Suprapubic skin (tissue), 4 donors: ENCODE measurements at places on chromosomes 11 and 22.
A peak's percentile ranks its signal among the peaks of the same experiment; 100 is the strongest.

DNA sequence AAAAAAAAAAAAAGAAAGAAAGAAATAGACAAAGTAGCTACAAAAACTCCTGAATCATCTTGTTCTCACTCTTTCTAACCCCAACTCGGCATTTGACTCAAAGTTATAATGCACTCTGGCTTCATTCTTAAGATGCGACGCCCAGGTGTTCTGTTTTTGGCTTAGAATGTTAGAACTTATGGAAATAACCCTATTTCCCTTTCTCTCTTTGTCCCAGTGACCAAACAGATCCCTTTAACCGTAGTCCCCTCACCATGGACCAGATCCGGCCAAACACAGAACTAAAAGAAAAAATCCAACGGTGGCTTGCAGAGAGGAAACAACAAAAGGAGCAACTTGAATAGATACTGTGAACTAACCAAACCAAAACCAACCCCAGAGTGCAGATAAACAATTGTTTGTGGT, 5.3 kb upstream of the ATP5MG start:
- no peaks in the 10 kb centered on the region for H3K27me3 ChIP-seq
- H3K4me1 ChIP-seq = peaks cover 7% of the 10 kb centered on the region
- no peak overlapping the region for H3K27ac ChIP-seq
- no peak overlapping the region for H3K4me3 ChIP-seq
- DNase-seq = no peak
- H3K36me3 ChIP-seq = peaks cover 72% of the 10 kb centered on the region

- no peaks in the 10 kb centered on the region for H3K27me3 ChIP-seq
- H3K4me1 ChIP-seq = peaks cover 39% of the 10 kb centered on the region
- DNase-seq = no peak
- H3K36me3 ChIP-seq = no peaks in the 10 kb centered on the region
These were observed 6.3 kb downstream of the ARHGEF17 start for GRCh38 chr11:73314117-73314961.

- peaks cover 43% of the 10 kb centered on the region for H3K36me3 ChIP-seq
- DNase-seq = no peak
- H3K4me1 ChIP-seq = peaks cover under 1% of the 10 kb centered on the region
- H3K27me3 ChIP-seq = no peaks in the 10 kb centered on the region
These were observed 70.1 kb upstream of the PHOX2A start for GRCh38 chr11:72313912-72314598.

- no peaks in the 10 kb centered on the region for H3K27me3 ChIP-seq
- no peaks in the 10 kb centered on the region for H3K36me3 ChIP-seq
- H3K4me1 ChIP-seq = no peaks in the 10 kb centered on the region
These were observed 315.3 kb upstream of the LUZP2 start for GRCh38 chr11:24181395-24182047.

GRCh38 chr11:554428-555226, 5.9 kb downstream of the LMNTD2 start:
- H3K4me1 ChIP-seq = peaks cover 26% of the 10 kb centered on the region
- H3K27me3 ChIP-seq = peaks cover 54% of the 10 kb centered on the region
- no peaks in the 10 kb centered on the region for H3K36me3 ChIP-seq
- peak overlapping the region; percentile 49 for H3K4me3 ChIP-seq
- no peak for DNase-seq
- H3K27ac ChIP-seq = no peak overlapping the region

GRCh38 chr11:20089796-20090653, 70.2 kb downstream of the DBX1 start:
- no peaks in the 10 kb centered on the region for H3K4me1 ChIP-seq
- H3K36me3 ChIP-seq = peaks cover 53% of the 10 kb centered on the region
- no peak overlapping the region for H3K4me3 ChIP-seq

- no peaks in the 10 kb centered on the region for H3K27me3 ChIP-seq
- no peak overlapping the region for H3K4me3 ChIP-seq
- H3K4me1 ChIP-seq = no peaks in the 10 kb centered on the region
These were observed 877.6 kb upstream of the CHORDC1 start for GRCh38 chr11:91100427-91100826.

DNA sequence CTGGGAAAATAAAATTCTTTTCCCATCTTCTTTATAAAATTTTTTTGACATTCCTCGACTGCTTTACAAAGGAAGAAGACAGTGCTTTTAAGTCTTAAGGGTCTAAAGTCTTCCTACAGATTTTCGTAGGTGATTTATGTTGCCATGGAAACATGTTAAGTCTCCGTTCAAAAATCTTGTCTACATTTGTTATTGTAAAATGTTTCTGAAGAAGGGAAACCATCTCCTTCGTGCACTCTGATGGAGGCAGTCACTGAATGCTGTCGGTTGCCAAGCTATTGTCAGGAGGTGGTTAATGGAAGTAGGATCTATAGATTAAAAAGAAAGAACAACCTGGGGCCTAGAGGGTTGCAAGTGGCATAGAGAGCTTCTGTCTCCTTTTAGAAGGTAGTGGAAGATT, 52.6 kb downstream of the MAP6 start:
- H3K4me3 ChIP-seq = no peak overlapping the region
- H3K27ac ChIP-seq = no peak overlapping the region
- H3K36me3 ChIP-seq = no peaks in the 10 kb centered on the region
- no peaks in the 10 kb centered on the region for H3K27me3 ChIP-seq
- no peaks in the 10 kb centered on the region for H3K4me1 ChIP-seq
- no peak for DNase-seq

DNA sequence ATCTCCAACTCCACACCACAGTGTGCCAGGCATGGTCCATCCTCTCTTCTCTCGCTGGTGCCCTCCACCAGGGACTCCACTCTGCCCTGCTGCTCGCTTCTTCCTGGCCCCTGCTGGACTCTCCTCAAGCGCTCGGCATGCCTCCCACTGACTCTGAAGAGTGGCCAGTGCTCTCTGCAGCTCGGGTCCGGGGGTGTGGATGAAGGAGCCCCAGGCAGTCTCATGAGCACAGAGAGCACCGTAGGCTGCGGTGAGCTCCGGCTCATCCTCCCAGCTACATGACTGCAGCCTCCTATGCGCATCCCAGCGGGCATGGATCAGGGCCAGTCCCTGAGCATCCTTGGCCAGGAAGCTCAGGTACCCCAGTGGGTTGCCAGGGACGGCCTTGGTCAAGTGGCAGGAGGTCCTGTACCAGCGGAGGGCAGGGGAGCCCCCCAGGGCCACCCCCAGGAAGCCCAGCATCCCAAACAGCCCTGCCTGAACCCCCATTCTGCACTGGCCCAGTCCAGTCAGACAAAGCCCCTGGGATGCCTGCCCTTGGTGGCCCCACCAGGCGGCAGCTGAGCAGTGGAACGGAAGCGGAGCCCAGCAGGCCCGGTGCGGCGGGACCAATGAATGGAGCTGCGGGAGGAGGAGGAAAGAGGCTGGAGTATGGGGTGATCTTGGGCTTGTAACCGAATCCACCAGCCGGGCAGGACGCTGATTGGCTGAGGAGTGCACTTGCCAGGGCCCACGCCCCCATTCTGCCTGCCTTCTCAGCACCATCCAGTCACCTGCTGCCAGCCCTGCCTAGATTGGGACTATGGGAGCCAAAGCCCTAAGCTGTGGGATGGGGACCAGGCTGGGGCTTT, at the start of gene PLA2G3:
Gene PLA2G3, minus strand, starts transcription at position 643 of the 851 bp plus-strand sequence. Its CDS starts 154 bp downstream, at position 489.
- H3K27ac ChIP-seq = no peak within 1 kb of the TSS
- no peaks in the 10 kb centered on the region for H3K36me3 ChIP-seq
- H3K27me3 ChIP-seq = peaks cover 18% of the 10 kb centered on the region
- H3K4me1 ChIP-seq = peaks cover 34% of the 10 kb centered on the region
- H3K4me3 ChIP-seq = no peak within 1 kb of the TSS

DNA sequence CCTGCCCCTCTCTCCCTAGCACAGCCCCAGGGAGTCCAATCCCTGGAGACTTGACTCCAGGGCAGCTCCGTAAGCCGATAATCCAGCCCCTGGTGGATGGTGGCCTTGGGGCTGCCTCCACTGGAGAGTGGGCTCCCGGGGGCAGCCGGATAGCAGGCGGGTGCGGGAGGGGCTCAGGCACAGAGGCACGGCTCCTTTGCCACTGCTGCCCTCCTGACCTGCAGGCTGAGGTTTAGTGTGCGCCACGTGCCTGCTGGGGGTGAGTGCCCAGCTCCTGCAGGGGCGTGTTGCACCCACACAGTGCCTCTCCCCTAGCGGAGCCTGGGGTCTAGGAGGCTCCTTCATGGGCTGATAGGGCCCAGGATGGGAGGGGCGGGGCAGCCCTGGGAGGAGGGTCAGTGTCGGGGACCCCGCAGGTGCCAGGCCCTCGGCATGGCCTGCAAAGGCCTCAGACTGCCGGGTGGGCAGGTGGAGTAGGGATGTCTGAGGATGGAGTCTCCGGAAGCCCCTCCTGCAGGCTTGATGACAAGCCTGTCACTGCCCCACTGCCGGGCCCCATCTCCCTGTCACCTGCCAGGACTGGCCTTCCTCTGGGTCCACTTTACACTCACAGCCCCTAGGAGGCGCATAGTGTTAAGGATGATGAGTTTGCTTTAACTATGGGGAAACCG, 5.6 kb downstream of the DUSP8 start:
- DNase-seq = no peak
- H3K36me3 ChIP-seq = peaks cover 3% of the 10 kb centered on the region

DNA sequence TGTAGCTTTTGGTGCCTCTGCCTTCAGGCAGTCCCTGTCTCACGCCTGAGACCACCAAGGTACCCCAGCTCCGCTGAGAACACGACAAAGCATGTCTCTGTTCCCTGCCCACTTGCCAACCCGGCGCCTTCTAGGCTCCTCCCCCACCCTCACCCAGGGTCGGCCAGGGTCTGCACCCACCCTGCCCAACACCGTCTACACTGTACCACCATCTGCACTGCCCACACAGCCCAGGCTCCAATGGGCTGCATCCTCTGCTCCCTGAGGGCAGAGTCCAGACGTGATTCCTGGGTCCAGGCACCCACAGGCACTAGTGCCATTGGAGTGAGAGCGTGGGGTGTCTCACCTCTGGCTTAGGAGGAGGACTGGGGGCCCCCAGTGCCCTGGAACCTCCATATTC, 22.8 kb upstream of the ACR start:
- H3K27ac ChIP-seq = no peak overlapping the region
- H3K4me3 ChIP-seq = no peak overlapping the region
- H3K27me3 ChIP-seq = peaks cover 11% of the 10 kb centered on the region
- peaks cover 23% of the 10 kb centered on the region for H3K4me1 ChIP-seq

GRCh38 chr11:115049796-115050195, 371.5 kb downstream of the NXPE2 start:
- no peaks in the 10 kb centered on the region for H3K36me3 ChIP-seq
- no peak overlapping the region for H3K4me3 ChIP-seq
- no peaks in the 10 kb centered on the region for H3K4me1 ChIP-seq

- peaks cover 14% of the 10 kb centered on the region for H3K27me3 ChIP-seq
- no peak overlapping the region for H3K4me3 ChIP-seq
- peaks cover 16% of the 10 kb centered on the region for H3K4me1 ChIP-seq
- no peak overlapping the region for H3K27ac ChIP-seq
These were observed 222.5 kb downstream of the MN1 start for GRCh38 chr22:27578937-27579617.

DNA sequence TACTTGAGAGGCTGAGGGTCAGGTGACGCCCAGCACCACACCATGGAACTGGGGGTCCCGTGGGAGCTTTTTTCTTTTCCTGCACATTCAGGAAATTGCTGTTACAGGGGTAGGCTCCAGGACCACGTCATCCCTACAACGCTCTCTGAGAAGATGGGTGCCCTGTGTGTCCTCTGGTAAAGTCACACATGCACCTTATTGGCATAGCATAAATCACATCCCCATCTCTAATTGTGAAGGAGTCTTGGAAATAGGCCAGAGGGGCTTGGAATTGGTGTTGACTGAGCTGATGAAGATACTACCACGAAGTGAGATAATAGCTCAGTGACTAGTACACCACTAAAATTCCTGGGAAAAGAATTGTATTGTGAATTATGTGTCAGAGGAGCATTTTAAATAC, 57.6 kb downstream of the TNRC6B start:
- no peak overlapping the region for H3K27ac ChIP-seq
- no peaks in the 10 kb centered on the region for H3K27me3 ChIP-seq
- peaks cover 33% of the 10 kb centered on the region for H3K4me1 ChIP-seq
- DNase-seq = no peak

DNA sequence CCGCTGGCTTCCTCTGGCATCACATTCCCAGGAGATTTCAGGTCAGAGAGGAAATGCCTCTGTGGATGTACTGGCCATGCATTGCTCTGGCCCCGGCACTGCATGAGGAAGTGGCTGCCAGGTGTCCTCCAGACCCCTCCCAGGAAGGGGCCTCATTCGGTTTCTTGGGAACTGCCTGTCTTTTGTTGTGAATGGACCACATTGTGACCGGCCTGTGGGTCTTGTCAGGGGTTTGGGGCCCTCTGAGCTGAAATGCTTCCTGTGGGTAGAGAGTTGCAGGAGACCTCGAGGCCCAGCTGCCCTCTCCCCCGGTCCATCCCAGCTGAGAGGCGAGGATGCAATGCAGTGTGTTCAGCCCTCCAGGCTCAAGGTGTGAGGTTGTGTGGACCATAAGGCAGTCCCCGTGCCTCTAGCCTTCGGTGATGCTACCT, 18.8 kb upstream of the ST3GAL4 start:
- no peaks in the 10 kb centered on the region for H3K27me3 ChIP-seq
- peaks cover 28% of the 10 kb centered on the region for H3K36me3 ChIP-seq
- H3K4me3 ChIP-seq = no peak overlapping the region
- DNase-seq = peak; percentile 56
- peaks cover 33% of the 10 kb centered on the region for H3K4me1 ChIP-seq
- H3K27ac ChIP-seq = no peak overlapping the region

DNA sequence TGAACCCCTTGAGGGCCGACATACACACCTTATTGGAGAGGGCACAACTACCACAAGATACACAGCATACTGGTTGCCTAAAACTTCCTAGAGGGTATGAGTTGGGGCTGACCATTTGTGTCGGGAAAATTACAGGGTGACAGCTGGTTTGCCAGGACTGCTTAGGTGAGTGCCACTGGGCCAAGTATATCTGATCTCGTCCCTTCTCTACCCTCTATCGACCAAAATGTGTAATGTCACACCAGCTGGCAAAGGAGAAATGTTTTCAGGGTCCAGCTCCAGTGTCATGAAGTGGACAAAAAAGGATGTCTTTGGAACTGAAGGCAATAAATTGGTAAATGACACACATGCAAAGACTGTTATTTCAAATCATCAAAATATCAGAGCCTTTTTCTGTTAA, 126.1 kb downstream of the PGR start:
- no peak overlapping the region for H3K4me3 ChIP-seq
- no peak overlapping the region for H3K27ac ChIP-seq
- H3K27me3 ChIP-seq = no peaks in the 10 kb centered on the region
- no peaks in the 10 kb centered on the region for H3K4me1 ChIP-seq
- no peaks in the 10 kb centered on the region for H3K36me3 ChIP-seq

DNA sequence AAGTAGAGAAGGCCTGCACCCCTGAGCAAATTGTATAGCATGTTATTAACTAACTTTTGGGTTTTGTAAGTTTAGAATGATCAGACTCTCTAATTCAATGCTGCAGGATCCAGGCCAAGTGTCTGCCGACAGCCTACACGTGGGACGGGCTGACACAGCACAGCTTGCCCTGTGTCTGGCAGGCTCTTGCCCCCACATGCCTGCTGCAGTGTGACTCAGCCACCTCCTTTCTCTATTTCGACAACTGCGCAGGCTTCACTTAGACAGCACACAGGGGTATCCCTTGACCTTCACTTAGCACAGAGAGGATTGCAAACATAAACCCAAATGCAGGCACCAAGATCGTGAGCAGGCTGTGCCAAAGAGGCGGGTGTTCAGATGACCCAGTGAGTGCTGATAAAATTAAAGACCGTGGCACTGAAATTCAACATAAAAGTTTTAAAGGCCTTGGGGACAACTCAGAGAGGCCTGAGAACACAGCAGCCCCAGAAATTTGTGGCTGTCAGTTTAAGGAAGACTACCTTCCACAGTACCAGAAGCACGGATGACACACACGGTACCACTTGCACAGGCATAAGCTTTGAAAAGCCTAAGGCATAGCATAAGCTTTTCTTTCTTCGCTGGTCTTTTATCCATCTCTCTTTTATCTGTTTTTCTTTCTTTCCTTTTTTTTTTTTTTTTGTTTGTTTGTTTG, 37.8 kb downstream of the SCN3B start:
- H3K4me1 ChIP-seq = peaks cover 7% of the 10 kb centered on the region
- no peaks in the 10 kb centered on the region for H3K27me3 ChIP-seq
- no peak overlapping the region for H3K27ac ChIP-seq
- no peak for DNase-seq
